NCI-H1436 treated with DMSO at 0.1 percent for 48 hours (cell line): ENCODE measurements at places on chromosomes 2 and 18.

DNA sequence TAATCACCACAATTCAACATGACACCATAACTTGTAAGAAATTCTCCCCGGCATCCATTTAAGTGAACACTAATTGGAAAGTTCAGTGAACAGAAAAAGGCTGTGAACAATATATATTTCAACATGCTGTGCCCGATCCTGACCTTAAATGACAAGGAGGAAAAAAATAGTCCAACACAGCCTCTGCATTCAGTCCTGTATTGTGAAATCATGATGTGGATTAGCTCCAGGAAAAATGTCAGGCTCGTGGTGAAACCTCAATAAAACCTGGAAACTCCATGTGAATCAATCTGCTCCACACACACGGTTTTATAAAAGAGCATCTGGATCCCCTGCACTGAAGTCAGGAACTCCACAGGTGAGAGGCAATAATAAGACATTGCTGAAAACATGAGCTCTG, 145.4 kb upstream of the SPOPL start:
- no peak for DNase-seq

- no peak for DNase-seq
Measured at GRCh38 chr2:234100686-234101085, 50.2 kb downstream of the SPP2 start.

DNA sequence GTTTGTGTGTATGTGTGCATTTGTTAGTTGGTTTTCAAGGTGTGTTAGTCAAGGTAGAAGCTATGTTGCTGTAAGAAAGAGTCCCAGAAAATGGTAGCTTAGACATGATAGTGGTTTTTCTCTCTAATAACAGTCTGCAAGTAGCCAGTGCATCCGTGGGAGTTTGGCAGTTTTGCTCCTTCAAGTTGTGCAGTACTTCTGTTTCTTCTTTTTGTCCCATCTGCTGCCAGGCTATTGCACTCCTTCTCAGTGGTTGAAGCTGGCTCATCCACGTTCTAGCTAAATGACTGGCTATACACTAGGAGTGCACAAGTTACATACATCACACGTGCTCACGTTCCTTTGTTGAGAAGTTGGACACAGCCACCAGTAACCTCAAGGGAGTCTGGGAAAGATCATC, 134.7 kb downstream of the ASXL3 start:
- DNase-seq = no peak

DNA sequence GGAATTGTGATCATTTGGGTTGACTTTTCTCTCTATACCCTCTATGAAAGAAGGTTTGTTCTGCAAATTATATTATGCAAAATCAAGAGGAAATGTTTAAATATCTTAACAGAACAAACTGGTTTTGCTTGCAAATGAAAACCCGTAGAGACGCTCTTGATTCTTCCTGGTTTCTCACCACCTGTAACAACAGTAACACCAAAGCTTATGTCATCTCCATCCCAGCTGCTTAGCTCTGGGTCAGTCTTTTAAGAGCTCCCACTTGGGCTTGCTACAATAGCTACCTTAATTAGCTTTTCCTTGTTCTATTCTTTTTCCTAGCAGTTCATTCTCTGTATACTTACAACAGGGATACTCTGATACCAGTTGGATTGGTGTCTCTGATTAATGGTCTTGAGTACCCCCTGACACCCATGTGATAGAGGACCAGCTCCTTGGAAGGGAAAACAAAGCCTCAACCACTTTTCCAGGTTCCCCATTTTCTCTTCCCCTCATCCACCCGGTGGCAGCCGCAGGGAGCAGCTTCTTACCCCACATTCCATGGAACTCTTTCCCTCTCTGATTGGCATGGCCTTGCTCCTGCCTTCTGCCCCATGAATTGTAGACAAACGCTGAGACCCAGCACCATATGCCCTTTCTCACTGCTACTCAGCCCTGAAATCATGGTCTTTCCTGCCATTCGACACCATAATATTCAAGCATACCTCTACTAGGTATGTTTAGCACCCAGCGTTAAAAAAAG, 27.7 kb downstream of the TMEM182 start:
- DNase-seq = no peak

DNA sequence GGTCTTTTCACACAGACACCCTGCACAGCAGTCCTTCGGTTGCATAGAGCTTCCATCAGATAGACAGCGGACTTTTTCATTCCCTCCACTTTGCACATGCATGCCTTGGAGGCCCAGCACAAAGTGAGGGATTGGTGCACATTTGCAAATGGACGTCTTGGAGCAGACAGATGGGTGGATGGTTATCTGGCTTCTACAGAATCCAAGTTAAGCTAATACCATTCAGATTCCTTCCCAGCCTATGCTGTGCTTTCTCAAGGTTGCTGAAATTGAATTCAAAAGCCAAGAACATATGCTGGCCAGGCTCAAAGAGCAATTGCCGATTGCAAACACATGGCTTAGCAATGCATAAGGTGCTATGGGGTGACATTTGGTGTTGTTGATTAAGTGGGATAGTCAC, 186.4 kb downstream of the VAPA start:
- DNase-seq = no peak

- DNase-seq = no peak
Measured at GRCh38 chr2:133418021-133418420, 150.2 kb downstream of the NCKAP5 start.

DNA sequence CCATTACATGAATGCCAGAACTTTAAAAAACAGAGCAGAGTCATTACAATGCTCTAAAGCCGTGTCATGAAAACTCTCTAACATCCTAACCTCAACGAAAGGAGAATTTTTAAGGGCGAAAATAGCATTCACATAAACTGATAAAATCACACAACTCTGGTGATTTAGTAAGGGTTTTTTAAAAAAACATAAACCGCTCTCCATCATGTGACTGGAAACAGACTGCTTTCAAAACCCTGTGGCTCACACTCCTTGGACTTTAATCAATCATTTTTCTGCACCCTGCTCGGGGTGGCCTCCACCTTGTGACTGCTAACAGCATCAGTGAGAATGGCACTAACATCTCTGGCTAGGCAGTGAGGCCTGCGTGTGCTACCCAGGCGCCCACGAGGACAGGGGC, 12.1 kb downstream of the DOCK10 start:
- no peak for DNase-seq

DNA sequence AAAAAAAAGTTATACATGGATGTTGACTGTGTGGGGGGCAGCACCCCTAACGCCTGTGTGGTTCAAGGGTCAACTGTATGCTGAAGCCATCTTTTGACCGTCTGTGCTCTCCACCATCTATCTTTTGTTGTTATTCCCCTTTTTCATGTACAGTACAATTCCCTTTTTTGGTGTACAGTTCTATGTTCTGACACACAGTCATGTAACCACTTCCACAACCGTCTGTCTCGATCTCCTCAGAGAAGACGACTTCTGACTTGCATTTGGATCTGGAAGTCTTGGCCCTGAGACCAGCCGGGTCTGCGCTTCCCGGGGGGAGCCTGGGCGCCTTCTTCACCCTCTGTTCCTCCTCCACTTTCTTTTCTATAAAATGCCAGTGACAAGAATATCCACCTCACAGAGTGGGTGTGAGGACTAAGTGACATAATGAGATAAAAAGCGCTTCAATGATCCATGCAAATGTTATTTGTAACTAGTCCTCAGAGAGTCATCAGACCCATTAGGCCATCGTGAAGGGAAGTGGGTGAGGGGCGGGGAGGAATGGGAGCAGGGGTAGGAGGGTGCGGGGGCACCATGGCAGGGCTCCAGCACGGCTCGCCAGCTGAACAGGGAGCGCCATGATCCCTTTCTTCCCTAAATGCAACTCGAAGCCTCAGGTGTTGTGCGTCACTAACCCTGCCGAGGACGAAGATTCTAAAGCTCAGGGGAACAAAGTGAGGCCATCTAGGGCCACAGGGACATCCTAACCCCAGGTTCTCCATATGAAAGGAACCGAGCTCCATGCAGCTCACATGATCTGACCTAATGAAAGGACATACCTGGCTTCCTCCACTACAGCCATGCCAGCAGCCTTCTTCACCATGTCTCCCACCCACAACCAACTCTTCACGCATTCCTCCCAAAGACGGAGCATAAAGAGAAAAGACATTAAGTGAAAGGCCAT, 16.6 kb downstream of the ADCY3 start:
- no peak for DNase-seq

- no peak for DNase-seq
Measured at GRCh38 chr2:11762799-11763461, 16.5 kb downstream of the LPIN1 start.

DNA sequence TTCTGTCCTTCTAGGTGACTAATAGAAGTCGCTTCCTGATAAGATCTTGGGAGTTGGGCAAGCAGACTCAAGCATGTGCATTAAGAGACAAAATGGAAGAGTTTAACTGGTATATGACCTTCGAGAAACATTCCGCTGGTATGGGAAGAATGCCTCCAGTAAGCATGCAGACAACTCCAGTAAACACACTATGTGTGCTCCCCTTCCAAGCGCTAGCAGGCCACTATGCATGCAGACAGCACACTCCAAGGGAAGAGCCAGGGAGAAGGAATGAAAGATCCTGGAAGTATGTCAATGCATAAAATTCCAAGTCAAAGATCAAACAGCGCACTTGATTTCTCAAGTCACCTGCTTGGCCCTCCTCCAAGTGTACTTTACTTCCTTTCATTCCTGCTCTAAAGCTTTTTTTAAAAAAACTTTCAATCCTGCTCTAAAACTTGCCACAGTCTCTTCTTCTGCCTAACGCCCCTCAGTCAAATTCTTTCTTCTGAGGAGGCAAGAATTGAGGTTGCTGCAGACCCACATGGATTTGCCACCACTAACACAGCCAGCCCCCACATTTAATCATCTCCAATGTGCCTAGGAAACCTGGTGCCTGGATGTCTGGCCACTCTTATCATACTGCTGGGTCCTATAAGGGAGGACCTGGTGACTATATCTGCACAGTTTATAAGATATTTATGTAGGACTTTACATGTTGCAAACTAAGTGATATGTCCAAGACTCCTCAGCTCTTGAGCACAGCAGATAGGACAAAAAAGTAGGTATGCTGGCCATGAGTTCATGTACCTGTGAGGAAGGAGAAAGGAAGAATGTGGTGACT, 239.8 kb downstream of the PDE11A start:
- no peak for DNase-seq
